HTR-8/SVneo (cell line): ENCODE measurements at places on chromosomes 11 and 22.

DNA sequence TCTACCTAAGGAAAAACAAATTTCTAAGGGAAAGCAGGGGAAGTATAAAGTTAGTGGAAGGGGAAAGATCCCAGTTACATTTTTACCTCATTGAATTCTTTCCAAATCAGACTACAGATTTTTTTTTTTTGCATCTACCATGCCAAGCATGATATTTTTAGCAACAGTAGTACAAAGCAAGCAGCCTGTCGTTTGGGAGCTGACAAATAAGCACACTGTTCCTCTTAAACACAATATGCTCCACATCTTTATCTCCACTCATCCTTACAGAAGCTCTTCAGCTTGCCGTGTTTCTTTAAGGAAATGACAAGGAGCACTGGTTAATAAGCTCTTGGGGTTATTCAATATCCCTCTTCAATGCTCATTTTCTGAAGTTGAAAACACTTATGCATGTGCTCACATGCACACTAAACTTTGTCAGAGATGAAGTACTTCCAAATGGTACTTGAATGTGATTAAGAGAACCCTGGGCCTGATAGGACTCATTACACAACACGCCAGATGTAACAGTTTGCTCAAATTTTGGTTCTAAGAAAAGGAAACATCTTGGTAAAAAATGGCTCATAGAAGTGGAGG is 53.8 kb downstream of the PAX6 start:
- no peak for DNase-seq

DNA sequence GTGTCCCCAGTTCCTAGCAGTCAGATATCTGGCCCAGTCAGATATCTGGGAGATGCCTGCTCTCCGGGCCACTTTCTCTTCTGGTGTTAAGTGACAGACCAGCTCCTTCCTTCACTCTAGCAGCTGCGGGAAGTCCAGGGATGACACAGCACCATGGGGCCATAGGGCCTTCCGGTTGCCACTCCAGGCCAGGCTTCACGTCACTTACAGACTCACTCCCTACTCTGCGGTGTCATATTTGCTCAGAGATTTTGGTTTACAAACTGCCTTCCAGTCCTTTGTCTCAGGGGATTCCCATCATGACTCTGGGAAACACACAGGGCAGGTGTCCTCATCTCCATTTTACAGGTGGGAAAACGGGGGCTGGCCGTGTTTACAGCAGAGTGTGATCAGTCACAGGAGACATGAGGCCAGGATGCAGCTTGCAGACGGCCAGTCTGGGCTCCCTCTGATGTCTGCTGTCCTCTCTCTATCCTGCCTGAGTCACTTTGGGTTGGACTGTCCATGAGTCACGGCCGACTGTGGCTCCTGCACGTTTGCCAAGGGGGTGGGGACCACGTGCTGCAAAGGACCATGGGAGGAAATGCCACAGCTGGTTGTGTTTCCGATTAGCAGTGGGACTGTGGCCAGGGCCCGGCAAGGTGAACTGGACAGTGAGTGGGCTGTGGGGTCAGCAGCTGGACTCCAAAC is 8.2 kb upstream of the TBC1D22A start:
- DNase-seq = peak; percentile 96

DNA sequence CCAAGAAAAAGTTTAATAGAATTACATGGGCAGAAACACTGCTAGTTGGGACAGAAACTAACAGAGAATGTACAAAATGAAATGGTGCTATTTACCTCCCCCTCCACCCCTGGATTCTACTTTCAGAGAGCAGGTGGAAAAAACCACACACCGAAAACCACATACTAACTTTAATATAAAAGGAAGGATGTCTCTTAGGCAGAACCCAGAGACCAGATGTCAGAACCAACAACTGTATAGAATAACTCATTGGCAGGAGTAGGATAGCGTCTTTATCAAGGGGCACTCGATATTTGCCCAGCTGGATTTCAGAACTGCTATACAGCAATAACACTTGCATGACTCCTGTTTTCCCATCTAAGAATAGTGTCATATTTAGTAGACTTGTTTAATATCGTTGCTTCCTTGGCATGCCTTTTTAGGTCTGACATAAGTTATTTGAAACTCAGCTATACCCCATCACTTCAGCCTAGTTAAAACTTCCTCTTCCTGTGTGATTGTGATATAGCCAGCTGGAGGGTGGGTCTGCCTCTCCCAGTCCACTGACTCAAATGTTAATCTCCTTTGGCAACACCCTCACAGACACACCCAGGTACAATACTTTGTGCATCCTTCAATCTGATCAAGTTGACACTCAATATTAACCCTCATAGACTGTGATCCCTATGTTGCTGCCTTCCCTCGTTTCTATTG is 1.2 kb downstream of the SLC22A25 start:
- DNase-seq = no peak

DNA sequence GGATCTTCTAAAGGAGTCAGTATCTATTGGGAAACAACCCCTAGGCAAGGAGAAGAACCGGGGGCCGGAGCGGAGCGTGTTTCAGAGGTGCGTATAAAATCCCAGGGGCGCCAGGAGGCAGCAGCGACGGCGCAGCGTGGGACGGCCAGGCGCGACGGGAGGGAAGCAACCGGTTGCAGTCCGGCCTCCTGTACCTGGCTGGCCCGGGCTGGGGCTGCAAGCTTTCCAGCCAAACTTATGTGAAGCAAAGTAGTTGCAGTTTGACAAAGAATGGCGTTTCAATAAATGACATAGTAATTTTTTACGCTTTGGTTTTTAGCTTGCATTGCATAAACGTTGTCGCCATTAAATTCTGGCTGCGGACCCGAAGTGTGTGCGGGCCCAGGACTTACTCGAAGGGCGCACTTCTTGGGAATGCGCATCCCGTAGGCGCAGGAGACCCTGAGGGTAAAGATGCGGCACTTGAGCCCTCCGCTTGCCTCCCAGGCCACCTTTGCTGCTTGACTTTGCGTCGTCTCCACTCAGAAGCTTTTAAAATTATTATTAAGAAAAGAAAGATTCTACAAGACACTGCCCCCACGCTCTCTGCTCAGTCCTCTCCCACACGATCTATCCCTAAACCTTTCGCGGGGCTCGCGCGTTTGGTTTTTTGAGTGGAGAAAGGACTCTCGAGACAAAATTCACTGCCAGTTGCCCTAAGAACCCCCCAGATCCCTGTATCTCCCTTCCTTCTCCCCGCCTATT is 1.6 kb upstream of the WT1 start:
- DNase-seq = no peak

DNA sequence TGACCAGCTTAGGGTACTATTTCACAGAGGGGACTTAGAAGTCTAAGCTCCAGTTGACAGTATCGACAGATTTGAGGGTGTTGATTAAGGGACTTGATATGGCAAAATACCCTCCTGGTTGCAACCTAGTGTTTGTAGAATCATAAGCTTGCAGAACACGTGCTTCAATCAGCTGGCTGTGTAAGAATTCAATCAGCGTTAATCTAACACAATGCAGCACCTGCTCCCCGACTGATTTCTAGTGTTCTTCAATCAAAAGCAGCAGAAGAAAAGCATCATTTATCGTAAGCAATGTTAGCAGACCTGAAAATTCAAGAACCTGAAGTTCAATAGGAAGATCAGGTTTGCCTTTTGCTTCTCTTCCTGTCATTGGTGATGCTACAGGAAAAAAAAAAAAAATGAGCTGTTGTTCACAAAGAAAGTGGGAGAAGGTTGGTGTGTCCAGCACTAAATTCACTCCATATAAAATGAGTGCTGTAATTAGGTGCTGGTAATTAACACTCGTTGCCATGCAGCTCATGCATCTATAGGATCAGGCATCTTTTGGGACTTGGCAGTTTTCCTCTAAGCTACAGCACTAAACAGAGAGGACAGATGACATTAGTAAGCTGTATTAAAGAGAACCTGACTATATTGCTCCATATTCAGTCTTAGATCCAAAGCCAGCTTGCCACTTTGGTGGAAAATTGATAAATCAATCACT is 840.3 kb downstream of the OPCML start:
- DNase-seq = no peak

DNA sequence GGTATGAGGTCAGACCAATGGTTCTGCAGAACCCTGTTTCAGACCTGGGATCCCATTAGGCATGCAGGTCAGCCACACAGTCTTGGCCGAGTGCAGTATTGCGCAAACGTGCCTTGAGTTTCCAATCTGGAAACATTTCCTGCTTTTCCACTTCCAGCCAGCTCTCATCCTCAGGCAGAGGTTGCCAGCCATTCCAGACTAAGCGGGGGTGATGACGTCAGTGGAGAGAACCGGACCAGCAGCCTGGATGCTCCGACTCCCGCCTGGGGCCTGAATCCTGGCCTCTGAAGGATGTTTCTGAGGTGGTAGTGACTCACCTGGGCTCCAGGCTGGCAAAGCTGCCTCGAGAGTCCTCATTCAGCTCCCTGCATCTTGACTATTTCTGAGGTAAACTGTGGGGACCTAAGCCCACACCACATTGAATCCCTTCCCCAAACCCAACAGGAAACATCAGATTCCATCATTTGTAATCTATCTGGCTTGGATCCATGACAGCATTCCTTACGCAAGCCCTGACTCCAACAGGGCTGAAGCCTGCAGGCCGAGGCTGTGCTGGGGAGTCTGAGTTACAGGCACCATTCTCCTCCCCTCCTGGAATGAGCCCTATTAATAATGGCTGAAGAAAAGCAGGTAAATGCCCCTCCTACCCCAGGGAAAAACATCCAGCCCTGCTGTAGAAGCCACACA is 83.0 kb downstream of the ABTB2 start:
- DNase-seq = peak; percentile 89

DNA sequence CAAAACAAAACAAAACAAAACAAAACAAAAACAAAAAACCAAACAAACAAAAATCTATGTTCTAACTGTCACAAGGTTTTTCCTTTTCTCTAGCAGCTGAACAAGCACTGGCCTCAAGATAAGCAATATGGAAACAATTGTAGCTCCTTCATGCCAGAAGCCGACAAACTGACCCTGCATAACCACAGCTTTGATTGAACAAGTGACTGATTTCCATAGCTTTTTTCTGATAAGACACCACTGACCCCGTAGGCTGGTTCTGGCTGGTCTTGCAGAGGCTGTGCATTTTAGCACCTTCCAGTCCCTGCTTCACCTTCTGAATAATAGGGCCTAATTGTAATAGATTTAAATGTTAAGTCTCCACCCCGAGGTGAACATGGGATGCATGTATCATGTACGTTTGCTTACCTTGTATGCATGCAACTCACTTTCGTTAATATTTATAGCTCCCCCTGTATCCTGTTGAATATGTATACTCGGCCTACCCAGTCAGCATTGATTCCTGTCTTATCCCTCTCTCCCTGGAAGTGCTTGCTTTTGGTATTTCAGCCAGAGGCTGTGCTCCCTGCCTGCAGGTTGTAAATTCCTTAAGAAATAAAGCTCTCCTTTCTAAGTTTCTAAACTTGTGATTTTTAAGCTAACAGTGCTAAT is 49.6 kb downstream of the CNTF start:
- DNase-seq = no peak

GRCh38 chr22:31728857-31729256 is 21.1 kb downstream of the PRR14L start:
- DNase-seq = no peak

DNA sequence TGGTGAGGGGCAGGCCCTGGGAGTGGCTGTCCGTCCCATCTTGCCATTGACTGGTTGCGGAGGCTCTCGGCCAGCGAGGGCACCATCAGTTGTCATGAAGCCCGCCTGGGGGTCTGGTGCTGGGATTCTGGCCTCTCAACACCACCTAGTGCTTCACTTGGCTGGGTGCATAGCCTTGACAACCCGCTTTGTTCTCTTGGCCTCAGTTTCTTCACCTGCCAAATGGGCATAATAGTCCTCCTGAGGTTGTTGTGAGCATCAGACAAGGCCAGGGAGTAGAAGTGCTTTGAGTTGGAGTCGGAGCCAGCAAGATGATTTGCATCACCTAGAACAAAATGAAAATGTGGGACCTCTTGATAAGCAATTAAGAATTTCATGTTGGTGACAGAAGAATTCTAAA is 1.5 kb upstream of the CACNA1I start:
- no peak for DNase-seq

GRCh38 chr11:131672191-131672590 is 301.8 kb downstream of the NTM start:
- no peak for DNase-seq

DNA sequence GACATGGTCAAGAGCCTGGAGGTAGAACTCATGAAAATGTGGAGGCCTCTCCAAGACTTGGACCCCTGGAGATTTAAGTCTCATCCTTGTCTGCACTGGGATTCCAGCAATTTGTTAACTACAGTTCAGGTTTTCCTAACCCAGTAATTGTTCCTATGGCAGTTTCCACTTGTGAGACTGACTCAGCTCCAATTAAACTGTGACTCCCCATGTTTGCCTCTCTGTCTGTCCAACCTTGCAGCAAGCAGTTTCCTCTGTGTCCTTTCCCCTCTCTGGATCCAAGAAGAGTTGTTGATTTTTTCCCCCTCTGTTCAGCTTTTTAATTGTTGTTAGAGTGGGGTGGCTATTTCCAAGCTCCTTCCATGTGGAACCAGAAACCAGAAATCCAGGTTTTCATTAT is 16.2 kb upstream of the ARHGAP20 start:
- DNase-seq = no peak

DNA sequence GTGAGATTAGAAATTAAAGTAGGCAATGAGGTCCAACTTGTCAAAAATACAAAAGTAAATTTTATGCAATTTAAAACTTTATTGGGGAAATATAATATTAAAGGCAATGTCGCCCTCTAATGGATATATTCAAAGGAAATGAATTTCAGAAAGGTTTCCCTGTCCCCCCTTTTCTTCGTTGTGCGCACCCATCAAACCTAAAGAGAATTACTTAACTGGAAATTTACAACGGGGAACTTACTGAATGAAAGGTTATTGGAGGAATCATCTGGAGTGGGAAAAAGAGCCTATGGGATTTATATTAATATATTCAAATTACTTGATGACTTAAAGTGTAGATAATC is 1.7 kb upstream of the ABTB2 start:
- DNase-seq = no peak

GRCh38 chr11:73288192-73288872 is 16.2 kb downstream of the P2RY6 start:
- DNase-seq = no peak

DNA sequence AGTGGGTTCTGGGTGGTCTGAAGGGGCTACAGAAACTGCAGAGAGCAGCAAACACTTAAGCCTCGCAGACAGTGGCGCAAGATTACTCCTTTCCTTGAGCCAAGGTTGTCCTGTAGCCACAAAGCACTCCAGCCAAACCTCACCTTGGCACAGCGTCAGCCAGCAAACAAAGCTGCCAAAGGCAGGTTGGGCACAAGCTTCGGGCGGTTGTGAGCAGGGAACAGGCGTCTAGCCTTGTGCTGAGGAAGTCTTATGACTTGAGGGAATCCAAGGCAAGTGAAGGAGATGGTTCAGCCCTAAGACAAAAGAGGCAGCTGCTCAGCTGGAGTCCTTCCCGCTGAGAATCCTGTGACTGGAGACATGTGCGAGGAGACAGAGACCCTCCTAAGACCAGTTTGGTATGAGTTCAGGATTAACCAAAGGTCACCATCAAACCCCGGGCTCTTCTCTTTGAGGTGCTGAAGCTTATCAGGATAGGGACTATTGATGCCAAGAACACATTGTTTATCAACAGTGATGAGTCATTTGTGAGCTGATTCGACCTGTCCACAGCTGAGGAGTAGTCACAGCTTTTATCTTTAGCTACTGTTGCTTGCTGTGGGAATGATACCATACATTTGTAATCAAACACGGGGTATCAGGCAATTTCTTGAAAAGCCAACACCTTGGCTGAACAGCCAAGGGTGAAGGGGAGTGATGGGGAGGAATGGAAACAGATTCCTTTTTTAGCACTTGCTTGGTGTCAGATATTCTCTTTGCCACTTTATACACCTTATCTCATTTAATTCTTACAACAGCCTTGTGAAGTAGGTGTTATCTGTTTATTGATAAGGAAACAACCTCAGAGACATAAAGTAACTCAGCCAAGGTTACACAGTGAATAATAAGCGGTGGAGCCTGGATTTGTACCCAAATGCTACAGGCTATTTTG is 4.6 kb downstream of the ADM start:
- no peak for DNase-seq
